ENCODE measurements at places on chromosomes 11 and 22. TPM values are rescaled to one million over a fixed set of nuclear protein-coding genes. Genes with fewer than 3 reads are reported as not detected.

Gene OR8A1
- polyA plus RNA-seq = not detected

Gene PAX6
- polyA plus RNA-seq = not detected

Gene SOX6
- 1.9 TPM for polyA plus RNA-seq

- no peak for DNase-seq
Observed at GRCh38 chr11:81089242-81089641, 1644.4 kb downstream of the FAM181B start.

DNA sequence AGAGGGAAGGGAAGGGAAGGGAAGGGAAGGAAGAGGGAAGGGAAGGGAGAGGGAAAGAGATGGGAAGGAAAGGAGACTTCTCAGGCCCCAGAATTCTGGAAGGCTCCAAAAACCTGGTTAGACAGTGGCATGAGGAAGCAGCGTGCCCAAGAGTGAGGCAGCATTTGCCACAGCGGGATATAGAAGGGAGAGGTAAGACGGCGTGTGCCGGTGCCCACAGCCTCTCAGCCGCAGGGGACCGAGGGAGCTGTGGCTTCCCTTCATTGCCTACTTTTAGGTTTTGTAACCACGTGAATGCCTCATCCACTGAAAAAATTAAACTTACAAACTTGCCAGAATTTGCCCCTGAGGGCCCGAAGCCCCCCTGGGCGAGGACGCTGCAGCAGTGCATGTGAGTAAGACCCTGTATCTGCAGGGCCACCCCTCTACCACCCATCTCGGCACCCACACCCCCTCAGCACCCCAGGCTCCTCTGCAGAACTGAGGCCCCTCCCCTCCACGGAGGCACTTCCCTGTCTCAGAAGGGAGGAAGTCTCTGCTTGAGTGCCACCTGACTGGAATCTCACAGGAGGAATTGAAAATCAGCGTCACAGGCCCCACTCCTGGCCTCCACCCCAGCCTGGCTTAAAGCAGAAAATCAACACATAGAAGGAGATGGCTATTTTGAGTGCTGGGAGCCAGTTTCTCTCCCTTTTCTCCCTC lies 58.1 kb downstream of the LINC01488 start:
- DNase-seq = no peak

DNA sequence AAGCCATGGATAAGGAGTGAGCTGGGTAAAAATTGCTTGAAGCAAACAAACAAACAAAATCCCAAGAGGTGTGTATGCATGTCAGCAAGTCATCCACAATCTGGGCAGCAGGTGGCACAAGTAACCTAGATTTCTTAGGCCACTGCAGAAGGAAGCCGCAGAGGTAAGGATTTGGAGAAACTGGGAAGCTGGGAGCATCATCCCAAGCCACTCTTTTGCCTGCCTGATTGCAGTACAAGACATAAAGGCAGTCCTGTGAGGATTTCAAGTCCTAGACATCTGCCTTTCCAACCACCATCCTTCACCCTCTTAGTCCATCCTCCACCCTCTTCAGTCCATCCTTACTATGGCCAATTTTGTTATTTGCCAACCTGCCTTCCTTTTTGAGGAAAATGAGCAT lies 67.2 kb upstream of the BMAL1 start:
- peak; percentile 26 for DNase-seq

GRCh38 chr11:49213026-49213560 lies 4.7 kb upstream of the FOLH1 start:
- no peak for DNase-seq

GRCh38 chr11:28169816-28170215 lies 61.6 kb downstream of the METTL15 start:
- DNase-seq = no peak

DNA sequence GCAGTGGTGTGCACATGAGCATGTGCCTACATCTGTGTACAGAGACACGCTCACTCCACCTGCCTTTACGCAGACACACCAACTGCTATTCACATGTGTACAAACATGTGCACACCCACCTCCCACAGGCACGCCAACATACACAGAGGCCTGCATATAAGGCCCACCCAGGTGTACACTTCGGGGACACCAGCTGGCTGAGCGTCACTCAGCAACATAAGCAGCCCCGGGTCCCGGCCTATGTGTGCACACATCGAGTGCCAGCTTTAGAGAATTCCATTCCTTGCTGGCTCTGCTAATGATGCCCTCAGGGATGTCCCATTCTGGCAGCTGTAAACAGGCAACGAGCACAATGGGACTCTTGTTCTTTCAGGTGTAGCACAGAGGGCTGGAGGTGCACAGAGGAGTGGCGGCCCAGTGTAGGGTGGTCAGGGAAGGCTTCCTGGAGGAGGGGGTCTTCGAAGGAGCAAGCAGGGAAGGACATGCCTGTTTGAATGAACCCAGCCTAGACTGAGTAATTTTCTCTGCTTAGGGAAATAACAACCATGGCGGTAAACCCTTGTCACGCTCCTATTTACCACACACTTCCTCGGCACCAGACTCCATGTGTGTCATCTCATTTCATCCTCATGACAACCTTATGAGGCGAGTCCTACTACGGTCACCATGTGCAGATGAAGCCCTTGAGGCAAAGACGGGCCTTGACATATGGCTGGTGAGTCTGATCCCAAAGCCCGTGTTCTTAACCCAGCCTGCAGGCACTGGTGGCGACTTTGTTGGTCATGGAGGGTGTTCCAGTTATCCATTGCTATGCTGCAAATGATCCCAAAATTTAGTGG lies 35.1 kb downstream of the RPL3 start:
- no peak for DNase-seq

GRCh38 chr11:36014898-36015665 lies 71.2 kb downstream of the LDLRAD3 start:
- no peak for DNase-seq

GRCh38 chr22:23938328-23939016 lies 22.5 kb downstream of the GSTT2B start:
- no peak for DNase-seq

- DNase-seq = no peak
Observed at GRCh38 chr11:72452495-72452894, 18.2 kb upstream of the CLPB start.

All from BJ (cell line).